ENCODE measurements at places on chromosomes 7 and 10.

DNA sequence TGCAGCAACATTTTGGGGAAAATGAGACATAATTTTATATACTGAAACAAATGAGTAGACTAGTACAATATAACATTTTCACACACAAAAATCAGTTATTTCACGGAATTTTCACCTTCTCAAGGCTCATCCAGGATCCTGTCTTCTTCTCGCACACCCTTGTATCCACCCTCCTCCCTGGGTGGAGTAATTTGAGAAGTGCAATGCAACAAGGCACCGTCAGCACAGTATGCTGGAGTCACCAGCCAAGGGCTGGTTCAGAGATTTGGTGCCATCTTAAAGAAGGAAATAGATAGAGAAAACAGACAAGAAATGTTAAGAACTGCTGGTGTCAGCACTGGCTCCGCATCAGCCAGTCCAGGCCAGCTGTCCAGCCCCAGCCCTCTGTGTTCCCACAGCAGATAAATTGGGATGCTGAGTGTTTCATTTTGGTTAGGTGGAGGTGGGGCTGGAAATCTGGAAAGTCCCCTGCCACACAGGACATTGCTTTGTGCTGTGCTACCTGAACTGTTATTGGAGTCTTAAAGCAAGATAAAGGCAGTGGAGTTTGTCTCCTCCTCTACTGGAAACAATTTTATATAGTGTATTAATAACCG is 176.1 kb downstream of the ABCA13 start:
- no peak for DNase-seq

- DNase-seq, result no peak
Measured at GRCh38 chr7:41816111-41816510, 113.2 kb upstream of the INHBA start.

- DNase-seq, result no peak
Measured at GRCh38 chr10:132477066-132477397, 60.6 kb upstream of the INPP5A start.

- no peak for DNase-seq
Measured at GRCh38 chr7:45888185-45888992, at the start of gene IGFBP1. IGFBP1 (plus strand) TSS chr7:45888488; CDS start chr7:45888653, 165 bp downstream.

GRCh38 chr10:79239924-79240581 is 107.2 kb upstream of the PPIF start:
- DNase-seq, result no peak

GRCh38 chr7:21041666-21042065 is 255.0 kb upstream of the SP8 start:
- DNase-seq, result no peak

DNA sequence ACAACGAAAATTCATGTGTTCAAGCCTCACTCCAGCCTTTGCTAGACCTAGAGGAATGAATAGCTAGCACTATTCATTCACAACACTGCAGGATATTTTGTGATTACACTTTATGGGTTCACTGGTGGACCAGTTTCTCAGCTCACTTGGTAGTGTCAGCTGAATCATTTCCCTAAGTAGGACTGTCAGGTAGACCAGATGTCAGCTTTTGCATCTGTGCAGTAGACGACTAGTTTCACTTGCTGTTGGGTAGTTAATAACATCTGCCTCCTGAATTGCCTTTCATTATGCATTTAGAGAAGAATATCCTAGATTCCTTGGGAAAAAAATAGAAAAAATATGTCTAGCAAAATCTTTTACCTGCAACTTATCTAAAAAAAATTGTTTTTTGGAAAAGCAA is 296.4 kb downstream of the ADARB2 start:
- DNase-seq, result no peak

DNA sequence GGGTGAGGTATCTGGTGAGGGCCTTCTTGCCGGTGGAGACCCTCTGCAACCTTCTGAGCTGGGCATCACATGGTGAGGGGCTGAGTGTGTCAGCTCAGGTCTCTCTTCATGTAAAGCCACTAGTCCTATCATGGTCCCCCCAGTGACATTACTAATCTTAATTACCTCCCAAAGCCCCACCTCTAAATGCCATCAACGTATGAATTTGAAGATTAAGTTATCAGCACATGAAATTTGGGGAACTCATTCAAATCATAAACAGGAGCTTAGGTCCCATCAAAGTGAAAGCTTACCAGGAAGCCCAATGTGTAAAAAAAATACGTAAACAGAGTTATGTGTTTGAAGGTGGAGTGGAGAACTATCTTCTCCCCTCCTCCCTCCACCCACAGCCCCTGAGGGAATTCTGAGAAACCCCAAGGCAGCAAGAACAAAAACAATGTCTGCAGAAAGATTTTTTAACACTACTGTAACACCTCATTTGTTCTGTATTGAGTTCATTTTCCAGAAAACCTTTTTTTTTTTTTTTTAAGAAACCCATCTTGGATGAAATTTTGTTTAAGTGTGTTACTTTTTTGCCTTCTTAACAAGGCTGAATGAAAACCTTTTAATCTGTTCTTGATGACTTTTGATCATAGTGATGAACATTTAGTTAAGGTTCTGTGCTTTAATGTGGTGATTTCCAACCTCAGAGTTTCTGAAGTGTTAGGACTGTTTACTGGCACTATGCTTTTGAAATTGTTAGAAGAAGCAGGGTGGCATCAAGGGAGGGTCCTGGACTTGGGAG is 19.1 kb upstream of the PCGF5 start:
- DNase-seq, result no peak

GRCh38 chr10:72272689-72273409 is 875 bp upstream of the DDIT4 start:
- DNase-seq, result no peak

DNA sequence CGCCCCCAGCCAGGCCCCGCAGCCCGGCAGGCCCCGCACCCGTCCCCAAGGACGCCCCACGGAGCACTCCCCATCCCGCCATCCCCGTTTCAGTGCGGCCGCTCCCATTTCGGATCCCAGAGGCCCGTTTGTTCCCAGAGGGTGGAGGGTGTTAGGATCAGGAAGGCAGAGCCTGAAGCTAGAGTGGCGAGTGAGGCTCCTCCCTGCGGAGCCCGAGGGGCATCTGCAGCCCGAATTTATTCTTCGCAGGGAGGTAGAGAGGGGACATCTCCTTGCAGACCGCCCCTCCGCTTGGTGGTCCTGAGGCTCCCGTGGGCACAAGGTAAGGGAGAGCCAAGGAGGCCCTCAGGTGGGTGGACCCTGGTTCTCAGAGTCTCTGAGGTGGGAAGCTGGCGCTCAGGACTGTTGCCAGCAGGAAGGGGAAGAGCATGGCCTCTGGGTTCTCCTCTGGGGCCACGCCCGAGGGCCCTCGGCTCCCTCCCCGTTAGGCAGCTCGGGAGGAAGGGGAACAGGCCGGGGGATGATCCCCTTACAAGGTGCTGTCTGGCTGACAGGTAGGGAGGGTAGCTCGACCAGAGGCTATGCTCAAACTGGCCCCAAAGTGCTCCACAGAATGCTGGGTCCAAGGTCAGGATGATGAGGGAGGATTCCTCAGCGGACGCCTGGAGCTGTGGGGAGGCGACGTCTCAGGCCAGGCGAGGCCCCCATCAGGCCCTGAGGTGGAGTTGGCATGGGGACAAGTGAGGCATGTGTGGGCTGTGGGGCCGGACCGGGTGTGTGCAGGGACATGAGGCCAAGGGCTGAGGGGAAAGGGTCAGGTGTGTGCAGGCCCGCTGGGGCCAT is 17.4 kb downstream of the POLL start:
- DNase-seq, result no peak

DNA sequence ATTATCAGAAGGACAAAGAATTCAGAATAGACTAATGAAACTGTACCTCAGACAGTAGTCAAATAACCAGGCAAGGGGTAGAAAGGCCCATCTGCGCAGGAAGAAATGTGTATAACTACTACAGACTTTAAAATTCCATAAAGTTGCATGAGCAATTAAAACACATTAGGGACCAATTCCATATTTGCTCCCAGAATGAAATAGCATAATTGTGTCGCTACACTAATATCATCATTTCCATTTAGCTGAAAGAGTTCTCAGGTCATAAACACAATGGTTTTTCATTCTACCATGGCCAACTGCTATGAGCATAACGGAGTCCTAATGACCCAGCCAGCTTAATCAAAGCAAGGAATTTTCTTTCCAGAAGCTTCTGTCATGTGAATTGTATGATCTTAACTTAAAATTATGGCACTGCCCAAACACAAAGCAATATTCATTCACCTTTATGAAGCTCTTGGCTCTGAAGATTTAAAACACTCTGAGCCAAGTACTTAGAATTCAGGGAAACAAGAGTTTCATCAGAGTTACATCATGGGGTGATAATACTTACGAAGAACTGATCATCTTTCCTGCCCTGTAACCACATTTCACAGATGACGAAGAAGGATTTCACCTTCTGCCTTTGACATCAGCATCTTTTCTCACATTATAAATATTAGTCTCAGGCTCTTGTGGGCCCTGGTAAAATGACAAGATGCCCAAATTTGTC is 98.1 kb upstream of the DOCK1 start:
- no peak for DNase-seq

GRCh38 chr7:93884541-93884940 is 6.0 kb downstream of the TFPI2 start:
- no peak for DNase-seq

DNA sequence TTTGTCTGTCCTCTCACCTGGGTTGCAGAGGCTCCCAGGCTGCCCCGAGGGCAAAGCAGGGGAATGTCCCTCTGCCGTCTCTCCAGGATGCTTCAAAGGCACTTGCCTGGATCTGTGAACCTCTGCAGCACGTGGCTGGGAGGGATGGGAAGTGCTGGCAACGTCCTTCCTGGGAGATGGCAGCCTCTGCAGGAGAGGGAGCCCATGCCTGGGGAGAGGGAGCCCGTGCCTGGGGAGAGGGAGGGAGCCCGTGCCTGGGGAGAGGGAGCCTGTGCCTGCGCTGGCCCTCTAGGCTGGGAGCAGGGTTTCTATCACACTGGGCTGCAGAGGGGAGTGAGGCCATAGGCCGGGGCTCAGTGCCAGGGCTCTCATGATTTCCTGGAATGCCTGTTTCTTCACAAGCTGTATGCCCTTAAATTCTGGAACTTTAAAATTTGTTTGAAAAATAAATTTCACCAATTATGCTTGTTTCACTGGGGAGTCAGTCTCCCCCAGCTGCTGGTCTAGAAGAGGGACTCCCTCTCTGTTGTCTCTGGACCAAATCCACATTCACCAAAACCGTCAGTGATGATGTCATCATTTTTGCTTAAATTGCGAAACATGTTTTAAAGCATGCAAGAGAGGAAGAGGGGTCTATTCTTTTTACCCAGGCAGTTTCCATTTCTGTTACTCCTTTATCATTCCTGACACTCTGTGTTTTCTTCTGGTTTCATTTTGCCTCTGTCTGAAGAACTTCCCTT is 135.7 kb downstream of the DNAJB6 start:
- no peak for DNase-seq

GRCh38 chr7:33418251-33418701 is 288.9 kb downstream of the BBS9 start:
- no peak for DNase-seq

DNA sequence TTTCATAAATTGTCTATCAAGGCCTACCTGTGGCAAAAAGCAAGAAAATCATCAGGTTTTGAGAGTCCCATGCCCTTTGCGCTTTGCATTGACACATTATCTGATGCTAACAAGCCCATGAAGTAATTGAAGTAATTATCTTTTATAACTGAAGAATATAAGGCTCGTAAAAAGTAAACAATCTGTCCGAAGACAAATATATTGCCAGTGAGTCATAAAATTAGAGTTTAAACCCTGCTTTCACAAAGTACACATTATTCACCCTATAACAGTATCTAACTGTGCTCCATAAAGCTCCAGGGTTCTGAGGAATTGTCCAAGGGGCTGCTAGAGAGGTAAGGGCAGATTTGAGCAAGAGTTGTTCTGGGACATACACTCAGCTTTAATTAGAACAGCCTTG is 102.3 kb upstream of the PPP1R3A start:
- DNase-seq, result no peak

GRCh38 chr7:117895276-117895675 is 22.0 kb upstream of the CTTNBP2 start:
- no peak for DNase-seq

GRCh38 chr7:24863626-24864025 is 106.4 kb upstream of the GSDME start:
- DNase-seq, result no peak

GRCh38 chr7:100398239-100398638 is 25.0 kb downstream of the PILRA start:
- no peak for DNase-seq

DNA sequence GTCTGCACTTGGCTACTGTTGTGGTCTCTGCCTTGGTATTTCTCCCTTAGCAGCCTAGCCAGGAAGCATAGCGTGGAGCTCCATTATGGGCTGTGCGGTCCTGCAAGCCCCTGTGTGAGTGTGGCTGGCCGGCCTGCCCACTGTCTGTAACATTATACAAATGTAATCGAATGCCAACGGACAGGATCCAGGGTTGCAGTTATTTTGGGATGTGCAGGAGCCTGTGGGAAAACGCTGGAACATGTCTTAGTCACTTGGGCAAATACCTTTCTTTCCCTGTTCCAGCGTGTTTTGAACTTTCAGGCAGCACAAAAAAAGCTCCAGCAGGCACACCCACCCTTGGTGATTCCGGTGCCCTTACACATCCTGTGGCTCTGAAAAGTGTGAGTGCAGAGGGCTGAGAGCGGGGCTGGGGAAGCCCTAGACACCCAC is 29.5 kb downstream of the BAG3 start:
- DNase-seq, result no peak

DNA sequence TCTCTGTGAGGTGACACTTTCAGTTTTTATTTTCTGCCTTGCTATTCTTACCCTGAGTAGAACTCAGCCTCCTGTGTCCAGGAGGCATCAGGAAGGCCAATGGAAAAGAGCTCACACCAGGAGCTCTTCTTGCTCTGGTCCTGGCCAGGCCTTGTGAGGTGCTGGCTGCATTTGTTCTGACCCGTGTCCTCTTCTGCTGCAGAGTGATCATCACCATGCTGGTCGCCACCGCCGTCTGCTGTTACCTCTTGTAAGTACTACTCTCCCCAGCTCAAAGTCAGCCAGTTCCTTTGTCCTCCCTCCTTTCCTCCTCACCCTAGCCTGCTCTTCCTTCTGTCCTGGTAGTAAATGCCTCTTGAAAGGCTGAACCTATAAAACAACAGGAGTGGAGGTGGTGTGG is 1.6 kb downstream of the ATP6V0E2 start:
- DNase-seq, result no peak

GRCh38 chr7:91288208-91288824 is 24.1 kb downstream of the FZD1 start:
- no peak for DNase-seq

GRCh38 chr7:96169439-96169838 is 152.5 kb downstream of the SLC25A13 start:
- DNase-seq, result no peak

DNA sequence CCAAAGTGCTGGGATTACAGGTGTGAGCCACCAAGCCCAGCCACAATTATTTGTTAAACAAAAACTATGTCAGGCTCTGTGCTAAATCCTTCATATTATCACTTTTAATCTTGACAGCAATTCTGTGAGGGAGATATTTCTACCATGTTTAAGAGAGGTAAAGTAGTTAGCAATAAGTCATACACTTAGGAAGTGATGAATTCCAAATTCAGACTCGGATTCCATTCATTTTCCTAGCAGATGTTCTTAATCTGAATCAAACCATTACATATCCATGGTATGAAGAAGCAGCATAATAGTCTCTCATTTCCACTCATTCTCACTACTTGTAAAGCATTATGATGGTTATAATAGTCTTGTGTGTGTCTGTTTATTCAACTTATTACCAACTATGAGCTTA is 2.9 kb upstream of the CD36 start:
- no peak for DNase-seq

GRCh38 chr7:30365621-30366020 is 81.2 kb downstream of the ZNRF2 start:
- no peak for DNase-seq

- DNase-seq, result no peak
Measured at GRCh38 chr7:30330134-30331111, 46.0 kb downstream of the ZNRF2 start.
